ENCODE measurements at places on chromosomes 3 and 15. TPM values are rescaled to one million over a fixed set of nuclear protein-coding genes. Genes with fewer than 3 reads are reported as not detected.

Gene GABRB3
- total RNA-seq = 2.2 TPM

DNA sequence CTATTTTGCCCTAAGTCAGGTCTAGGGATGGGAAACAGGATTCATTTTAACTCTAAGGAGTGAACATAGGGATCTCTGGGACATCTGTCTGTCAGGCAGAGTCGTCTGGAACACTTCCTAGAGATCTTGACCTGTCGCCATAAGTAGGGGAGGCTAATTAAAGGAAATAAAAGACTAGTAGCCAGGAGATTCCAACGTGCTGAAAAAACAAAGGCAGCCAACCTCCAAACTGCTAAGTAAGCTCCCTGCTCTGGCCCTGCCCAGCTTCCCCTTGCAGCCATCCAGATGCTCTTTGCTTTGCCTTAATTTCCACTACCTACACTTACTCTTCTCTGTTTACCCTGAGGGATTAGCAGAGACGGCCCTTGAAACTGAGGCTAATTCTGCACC, 18.4 kb upstream of the TSEN2 start:
- no peak for DNase-seq

DNA sequence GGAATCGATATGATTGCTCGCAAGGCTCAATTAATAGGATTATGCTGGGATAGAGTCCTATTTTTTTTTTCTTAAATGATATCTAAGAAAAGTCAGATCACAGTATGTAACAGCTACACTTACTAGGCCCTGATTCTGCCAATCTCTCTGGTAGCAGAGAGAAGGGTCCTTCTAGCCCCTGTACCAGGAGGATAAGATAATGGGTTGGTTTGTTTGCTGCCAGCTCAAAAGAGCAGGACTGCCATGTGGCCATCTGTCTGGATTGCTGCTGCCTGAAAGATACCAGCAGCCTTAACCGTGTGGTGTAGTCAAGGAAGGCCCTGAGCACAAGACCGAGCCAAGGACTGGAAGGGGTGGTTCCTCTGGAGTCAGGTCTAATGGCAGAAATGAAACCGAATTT, 236.4 kb downstream of the KLF13 start:
- no peak for DNase-seq

DNA sequence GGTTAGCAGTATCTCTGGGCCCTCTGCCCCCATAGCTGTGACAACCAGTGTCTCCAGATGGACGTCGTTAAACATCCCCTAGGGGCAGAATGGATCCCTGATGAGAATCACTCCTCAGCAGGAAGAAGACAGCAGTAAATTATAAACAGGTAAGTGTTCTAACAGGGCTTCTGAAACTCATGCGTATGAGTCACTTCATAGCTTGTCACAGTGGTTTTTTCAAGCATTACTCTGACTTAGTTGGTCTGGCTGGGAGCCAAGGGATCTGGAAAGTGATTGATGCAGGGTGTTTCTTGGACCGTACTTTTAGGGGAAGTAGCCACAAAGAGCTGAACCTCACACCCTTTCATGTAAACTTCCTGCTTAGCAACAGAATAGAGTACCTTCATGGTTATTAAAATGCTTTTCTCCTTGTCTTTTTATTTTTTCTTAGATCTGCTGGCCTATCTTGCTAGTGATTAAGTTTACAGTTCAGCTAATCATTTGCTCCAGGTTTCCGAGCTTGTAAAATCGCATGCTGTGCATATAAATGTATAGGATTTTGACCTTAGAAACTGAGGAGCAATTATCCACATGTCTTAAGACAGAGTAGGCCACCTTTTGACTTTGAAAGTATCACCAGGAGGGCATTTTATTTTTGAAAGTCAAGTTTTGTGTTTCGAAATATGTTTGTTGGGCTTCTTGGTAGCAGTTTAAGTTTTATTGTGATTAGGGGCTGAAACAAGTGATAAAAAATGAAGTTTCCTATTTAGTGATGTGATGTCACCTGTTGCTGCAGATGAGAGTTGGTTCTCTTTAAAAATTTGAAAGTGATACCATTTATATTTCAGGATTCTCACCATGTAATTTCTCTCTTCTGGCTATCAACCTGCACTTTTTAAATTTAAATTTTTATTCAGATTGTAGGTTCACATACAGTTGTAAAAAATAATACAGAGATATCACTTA, 333.9 kb downstream of the PTPRG start:
- no peak for DNase-seq

GRCh38 chr3:25096536-25096935, 331.5 kb upstream of the RARB start:
- no peak for DNase-seq

Gene RLBP1
- not detected for total RNA-seq

Gene INKA1
- total RNA-seq = 3.1 TPM

- peak; percentile 80 for DNase-seq
Measured at GRCh38 chr3:53161450-53161819, 426 bp downstream of the PRKCD start.

Gene CLDN18
- total RNA-seq = not detected

Gene PLA1A
- 2.0 TPM for total RNA-seq

GRCh38 chr15:57385923-57386390, 9.7 kb downstream of the CGNL1 start:
- DNase-seq = no peak

- peak; percentile 16 for DNase-seq
Measured at GRCh38 chr3:126493739-126494138, 18.0 kb upstream of the ZXDC start.

Gene SCN11A
- 0.08 TPM for total RNA-seq

DNA sequence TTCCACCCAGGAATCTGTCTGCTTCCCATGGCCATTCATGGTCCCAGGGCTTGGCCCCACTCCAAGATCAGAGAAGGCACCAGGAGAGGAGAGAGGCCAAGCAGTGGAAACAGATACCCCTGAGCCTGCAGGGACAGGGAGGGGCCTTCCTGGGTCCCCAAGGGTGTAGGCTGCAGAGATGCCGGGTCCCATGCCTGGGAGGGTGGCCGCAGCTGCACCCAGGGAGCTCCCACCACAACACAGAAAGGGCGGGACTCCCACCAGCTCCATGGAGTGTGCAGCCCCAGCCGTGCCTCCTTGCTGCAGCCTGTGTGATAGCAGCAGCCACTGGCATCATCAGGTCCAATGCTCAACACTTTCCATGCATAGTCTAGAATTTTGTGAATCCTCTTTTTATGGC, 331.5 kb downstream of the UACA start:
- DNase-seq = no peak

Gene TMC3
- total RNA-seq = not detected

Gene UBE2E2
- 40.0 TPM for total RNA-seq

Gene REC114
- total RNA-seq = 0.60 TPM

DNA sequence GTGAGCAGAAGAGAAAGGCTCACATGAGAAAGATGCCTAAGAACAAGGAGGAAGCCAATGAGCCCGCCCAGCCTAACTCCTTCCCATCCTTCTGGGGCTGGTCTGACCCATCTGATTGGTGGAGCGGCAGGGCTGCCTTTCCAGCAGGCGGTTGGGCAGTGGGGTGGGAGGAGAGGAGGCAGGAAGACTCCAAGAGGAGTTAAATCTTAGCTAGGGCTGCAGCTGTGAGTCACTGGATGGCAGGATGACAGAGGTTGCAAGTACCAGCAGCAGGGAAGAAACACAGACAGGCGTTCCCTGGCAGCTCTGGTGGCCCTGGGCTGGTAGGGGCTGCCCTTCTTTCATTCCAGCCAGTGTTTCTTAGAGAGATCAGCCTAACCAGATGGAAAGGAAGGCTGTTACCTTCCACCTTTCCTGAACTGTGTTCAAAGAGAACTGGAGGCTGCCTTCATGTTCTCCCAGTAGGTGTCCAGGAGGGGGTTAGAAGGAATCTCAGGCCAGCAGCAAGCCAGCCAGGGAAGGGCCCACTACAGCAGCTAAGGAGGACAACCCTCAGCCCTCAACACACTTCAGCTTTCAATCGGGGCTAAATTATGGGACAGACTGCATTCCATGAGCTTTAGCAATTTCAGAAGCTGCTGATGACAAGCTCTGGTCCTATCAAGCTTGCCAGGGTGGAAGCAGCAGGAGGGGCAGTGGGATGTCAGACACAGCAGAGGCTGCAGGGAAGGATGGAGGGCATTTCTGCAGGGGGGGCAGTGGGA, 50.3 kb downstream of the CHSY1 start:
- peak; percentile 93 for DNase-seq

- DNase-seq = no peak
Measured at GRCh38 chr15:70344666-70345065, 246.9 kb upstream of the TLE3 start.

DNA sequence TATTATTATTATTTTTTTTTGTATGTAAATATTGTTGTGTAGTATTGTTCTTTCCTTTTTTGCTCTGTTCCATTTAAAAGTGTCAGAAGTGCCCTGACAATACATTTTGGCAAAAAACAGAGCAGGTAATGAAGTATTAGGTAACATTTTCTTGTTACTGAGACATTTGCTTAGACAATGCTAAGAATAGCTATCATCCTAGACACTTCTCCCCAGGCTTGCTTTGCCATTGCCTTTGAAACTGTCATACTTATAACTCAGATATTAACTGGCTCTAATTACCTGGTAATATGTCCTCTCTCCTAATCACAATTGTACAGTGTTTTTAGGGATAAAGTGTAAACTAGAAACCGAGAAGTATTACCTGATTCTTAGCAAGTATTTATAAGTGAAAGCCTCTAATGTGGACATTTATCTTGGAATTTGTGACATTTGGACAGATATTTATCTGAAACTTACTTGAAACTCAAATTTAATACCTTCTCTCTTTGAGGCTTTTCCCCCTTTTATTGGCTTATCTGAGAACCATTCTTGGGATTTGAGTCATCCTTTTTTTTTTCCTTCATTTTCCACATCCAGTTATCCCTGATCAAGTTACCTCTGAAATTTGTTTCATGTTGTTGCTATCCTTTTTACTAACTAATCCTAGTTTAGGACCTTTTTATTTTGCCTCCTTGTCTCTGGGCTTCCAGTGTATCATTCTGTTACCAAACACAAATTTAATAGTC, 13.1 kb downstream of the ARIH1 start:
- no peak for DNase-seq

Gene CHRNA7
- 1.2 TPM for total RNA-seq

Gene IMPG2
- 0.14 TPM for total RNA-seq

Gene GOLGA8K
- not detected for total RNA-seq

Gene SPATA12
- total RNA-seq = not detected

DNA sequence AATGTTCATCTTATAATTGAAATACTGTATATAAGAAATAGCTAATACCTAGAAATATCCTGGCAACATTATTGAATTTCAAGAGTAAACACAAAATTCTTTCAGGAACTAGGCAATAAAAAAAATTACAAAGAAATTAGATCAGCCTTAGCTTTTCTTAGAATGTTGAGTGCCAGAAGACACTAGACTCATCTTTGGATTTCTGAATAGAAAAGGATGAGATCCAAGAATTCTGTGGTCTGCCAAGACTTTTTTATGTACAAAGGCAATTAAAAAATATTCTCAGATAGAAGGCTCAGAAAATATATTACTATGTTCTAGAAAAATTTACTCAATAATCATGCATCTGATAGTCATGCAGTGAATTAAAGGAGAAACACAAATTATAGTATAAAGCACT, 294.5 kb upstream of the CDIN1 start:
- no peak for DNase-seq

DNA sequence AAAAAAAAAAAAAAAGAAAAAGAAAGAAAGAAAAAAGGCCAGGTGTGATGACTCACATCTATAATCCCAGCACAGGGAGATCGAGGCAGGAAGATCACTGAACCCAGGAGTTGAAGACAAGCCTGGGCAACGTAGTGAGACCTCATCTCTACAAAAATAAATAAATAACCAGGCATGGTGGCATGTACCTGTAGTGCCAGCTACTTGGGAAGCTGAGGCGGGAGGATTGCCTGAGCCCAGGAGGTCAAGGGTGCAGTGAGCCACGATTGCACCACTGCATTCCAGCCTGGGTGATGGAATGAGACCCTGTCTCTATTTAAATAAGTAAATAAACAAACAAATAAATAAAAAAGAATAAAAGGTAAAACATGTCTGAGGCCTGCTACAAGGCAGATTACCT, 39.3 kb upstream of the LACTB start:
- no peak for DNase-seq

DNA sequence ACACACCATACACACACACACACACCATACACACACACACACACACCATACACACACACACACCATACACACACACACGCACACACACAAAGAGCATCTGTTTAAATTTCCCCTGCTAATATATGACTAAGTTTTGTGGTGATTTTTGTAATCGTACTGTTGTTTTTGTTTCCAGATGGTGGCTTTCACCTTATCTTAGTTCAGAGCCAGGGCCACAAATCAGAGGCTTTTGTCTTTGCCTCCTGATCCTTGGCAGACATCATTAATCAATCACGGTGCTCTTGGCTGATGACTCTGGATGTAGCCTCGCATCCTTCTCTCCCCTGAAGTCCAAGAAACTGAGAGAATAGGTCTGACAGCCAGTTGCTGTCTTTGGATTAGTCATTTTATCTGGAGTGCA, 52.1 kb downstream of the EDEM1 start:
- DNase-seq = no peak

Gene CD200
- total RNA-seq = 0.92 TPM

DNA sequence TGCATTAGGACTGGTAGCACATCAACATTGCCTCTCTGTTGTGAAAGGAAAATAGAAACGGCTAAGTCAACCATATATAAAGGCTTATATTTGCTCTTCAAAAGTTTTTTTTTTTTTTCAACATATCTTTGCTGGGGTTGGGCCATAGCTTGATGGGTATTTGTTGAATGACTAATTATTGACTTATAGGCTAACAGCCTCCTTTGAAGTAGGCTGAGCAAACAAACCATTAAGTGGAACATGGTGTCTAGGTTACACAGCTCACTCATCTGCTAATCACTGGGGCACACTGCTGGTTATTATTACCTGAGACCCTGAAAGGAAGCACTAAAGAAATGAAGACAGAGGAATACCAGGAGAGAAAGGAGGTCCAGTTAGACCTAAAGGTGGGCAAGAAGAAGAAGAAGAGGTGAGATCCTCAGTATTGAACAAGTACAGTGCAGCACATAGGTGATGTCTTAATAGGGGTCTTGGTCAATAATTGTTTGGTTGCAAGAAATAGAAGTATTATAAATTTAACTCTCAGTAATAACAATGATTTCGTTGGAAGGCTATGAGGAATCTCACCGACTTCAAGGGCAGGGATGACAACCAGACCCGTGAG, 139.4 kb downstream of the RPLP1 start:
- no peak for DNase-seq

Gene CSTA
- 2.5 TPM for total RNA-seq

- DNase-seq = no peak
Measured at GRCh38 chr15:85860394-85861161, 65.9 kb upstream of the KLHL25 start.

- no peak for DNase-seq
Measured at GRCh38 chr3:152937234-152937633, 102.3 kb downstream of the P2RY1 start.

Gene ACAN
- not detected for total RNA-seq
